ENCODE measurements at places on chromosomes 1 and 21.

GRCh38 chr1:114756009-114756892 lies 1.5 kb downstream of the CSDE1 start:
- no peak for DNase-seq

DNA sequence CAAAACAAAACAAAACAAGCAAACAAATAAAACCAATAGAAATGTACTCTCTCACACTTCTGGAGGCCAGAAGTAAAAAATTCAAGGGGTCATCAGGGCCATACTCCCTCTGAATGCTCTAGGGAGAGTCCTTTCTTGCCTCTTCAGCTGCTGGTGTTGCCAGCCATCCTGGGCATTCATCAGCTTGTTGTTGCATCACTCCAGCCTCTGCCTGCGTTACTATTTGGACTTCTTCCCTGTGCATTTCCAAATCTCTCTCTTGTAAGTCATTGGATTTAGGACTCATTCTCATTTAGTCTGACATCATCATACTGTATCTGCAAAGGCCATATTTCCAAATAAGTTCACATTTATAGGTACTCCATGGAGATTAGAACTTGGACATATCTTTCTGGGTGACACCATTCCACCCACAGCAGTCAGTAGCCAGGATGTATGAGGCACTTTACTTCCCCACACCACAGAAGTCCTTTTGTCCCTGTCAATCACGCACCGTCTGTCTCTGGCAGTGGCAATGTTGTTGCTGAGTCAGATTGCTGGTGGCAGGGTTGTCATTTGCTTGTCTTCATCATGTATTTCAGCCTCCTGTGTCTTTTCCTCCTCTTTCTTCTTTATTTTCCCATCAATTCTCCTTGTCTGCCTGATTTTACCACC lies 151.0 kb upstream of the KCNJ6 start:
- no peak for DNase-seq

DNA sequence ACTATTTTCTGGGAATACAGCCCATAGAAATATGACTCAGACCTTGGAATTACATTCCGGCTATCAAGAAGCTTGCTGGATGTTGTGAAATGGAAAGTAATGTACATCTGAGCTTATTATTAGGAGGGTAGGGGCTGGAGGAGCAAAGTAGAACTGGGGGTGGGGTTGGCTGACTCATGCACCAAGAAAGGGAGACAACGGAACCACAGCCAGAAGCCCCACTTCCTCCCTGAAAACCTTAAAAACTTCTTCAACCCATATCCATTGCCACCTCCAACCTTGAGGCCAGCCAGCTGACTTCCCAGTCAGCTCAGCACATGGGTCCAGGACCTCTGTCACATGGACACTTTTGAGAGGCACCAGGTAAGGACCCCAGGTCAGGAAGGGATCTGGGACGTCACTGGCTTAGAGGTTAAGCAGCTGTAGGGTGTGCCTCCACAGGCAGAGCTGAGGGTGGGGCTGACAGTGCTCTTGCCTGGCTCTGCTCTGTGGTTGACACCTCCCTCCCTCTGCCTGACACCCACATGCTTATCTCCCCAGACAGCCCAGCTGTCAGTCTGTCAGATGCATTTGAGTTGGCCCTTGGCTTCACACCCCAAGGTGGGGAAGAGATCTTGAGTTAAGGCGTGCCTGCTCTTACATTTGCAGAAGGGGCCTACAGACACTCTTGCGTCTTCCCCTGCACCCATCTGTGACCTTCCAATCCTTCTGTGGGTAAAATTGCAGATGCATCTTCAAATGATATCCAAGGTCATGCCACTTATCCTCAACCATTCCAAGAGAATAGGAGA lies 5.7 kb upstream of the ZNF683 start:
- DNase-seq, result peak; percentile 78

- no peak for DNase-seq
These were observed 6.9 kb downstream of the MT1HL1 start for GRCh38 chr1:236997361-236997760.

DNA sequence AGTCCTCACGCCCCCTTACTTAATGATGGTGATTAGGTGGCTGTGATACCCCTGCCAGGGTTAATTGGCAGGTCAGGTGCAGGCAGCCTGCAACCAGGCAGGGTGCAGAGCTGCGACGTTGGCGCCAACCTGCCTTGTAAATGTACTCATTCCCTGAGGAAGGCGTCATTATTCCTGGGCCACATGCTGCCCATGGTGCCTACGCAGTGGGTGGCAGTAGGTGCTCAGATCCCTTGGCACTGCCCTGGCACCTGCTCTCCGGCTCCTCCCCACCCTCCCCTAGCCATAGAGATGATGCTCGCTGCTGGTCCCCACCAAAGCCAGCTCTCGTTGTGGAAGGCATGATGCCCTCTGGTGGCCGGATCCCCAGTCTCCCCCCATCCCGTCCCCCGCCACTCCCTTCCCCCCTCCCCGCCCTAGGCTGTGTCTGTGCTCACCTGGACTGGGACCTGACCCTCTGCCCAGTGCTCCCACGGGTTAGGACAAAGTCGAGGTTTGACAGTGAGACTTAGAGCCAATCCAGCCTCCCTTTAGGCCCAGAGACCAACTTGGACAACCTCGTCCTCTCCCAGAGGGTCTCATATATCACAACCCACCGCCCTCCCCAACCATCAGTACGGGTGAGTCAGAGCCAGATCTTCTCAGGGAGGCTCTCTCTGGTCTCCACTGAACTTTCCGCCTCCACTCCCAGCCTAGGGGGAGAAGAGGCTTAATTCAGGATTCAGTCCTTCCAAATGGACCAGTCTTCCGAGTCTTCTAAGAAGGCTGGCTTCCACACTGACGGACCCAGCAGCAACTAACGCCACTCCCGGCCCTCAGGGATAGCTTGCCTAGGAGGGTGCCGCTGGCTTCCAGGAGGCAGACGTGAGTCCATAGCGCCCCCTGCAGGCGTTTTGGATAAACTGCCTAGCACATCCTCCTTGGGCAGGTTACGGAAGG lies 5.7 kb downstream of the KRTCAP2 start:
- peak; percentile 47 for DNase-seq

- DNase-seq, result no peak
These were observed 6.6 kb downstream of the LDLRAD2 start for GRCh38 chr1:21818656-21819055.

DNA sequence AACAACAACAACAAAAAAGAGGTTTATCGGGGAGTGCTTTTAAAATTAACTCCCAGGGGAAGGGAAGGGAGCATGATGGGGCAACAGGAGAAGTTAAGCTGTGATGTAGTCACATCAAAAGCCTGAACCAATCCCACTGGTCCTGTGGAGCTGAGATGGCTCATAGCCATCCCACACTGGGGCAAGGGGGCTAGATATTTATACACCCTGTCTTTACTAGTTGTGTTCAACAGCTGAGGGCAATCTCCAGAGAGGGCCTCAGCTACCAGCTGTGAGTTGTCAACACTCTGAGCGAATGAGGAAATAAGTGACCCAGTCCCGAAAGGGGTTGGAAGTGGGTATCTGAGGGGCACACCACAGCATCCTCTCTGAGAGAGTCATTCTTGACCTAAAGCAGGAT lies 31.0 kb upstream of the CREG1 start:
- DNase-seq, result no peak

DNA sequence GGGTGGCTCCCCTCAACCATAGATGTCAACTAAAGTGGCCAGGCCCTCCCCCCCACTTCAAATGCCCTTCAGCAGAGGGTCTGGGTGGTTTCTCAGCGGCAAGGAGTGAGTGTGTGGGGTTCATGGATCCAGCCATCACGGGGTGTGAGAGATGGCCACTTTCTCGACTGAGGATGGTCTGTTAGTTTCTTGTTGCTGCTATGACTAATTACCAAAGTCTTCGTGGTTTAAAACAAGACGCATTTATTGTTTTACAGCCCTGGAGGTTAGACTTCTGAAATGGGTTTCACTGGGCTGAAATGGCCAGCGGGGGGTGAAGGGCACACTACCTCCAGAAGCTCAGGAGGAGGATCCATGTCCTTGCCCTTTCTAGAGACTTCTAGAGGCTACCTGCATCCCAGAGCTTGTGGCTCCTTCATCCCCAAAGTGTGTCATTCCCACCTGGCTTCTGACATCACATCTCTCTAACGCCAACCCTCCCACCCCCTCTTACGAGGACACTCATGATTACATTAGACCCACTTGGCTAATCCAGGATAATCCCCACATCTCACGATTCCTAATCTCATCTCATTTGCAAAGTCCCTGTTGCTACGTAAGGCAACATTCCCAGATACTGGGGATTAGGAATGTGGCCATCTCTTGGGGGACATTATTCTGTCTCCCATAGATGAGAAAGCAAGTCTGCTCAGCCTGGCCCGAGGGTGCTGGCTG lies 53.0 kb downstream of the EPHB2 start:
- no peak for DNase-seq

DNA sequence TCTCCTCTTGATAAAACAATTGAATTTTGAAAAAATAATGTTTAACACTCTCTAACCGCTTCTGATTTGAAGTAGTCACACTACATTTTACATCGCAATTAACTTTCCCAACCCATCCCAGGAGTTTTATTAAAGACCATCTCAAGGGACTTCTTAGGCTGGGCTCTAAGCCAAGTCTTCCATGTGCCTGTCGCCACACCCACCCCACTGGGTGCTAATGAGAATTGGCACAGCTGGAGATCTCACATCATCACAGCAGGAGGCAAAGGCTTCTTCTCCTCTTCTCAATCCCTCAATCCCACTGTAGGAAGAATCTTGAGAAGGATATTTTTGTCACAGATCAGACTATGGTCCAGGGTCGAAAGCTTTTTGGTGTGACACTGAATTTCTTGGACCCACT lies 328.9 kb downstream of the NUF2 start:
- DNase-seq, result no peak
